Stimulated activated CD4-positive, alpha-beta T cell treated with anti-CD3 and anti-CD28 coated beads, Interleukin-2, amount 100 ng/mL, for 4 hours (primary cell): ENCODE measurements at places on chromosomes 4 and X.

DNA sequence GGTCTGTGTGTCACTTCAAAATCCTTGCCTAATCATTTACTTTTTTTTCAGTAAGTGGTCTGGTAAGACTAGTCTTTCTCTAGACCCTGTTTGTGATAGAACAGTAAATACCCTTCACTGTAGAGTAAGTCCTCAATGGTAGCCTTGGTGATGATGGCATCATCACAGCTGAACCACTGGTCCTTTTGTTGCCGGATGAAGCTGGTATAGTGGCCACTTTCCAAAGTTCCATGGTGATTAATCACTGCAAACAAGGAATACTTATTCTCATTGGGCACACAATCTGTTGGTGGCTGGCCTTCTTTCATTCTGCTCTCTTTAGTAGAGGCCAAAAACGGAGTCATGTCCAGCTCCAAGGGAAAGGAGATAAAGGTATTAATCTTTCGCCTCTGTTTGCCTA lies 2.9 kb downstream of the USP51 start:
- DNase-seq, result no peak

DNA sequence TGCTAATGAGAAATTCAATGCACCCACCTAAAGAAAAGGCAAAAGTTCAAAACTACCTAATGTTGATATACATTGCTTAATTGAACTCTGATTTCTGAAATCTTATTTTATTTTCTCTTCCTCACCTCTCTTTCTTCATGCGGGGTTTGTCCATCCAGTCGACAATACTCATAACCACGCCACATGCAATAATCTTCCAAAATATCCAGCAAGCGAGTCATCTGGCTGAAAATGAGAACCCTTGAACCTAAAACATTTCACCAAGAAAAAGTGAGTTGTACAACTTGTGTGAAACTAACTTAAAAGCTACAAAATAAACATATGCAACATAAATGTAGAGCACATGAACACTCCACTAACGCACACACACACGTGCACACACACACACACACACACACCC lies 26.7 kb downstream of the SMARCA1 start:
- no peak for DNase-seq

- DNase-seq, result no peak
Observed at GRCh38 chr4:72743078-72743477, 174.1 kb upstream of the ADAMTS3 start.

DNA sequence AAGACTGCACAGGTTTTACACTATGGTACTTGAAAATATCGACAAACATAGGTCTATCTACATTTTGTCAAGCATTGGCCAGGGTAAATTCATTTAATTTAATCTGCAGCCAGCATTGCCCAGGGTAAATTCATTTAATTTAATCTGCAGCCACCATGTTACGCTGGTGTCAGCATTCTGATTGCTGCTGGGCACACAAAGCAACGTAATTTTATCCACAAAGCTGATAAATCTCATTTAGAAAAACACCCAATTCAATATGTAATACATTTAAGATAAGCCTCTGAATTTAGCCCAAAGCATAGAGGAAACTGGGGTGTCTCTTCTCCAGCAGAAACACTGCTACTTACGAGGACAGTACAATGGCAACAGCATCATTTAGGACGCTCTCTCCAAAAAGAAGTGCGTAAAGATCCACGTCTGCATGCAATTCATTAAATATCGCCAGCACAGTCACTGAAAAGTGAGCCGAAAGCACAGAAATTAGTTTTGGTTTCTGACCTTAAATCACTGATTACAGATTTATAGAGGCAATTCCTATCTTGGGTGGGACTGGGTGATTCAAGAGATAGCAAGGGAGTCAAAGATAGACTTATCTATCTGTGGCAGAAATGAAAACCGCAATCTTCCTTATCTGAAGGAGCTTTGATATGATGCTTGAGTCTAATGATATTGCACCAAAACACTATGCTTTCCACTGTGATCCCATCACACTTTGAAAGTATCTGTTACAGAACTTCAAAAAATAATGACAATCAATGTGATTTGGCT lies 88.8 kb downstream of the CHST7 start:
- no peak for DNase-seq

DNA sequence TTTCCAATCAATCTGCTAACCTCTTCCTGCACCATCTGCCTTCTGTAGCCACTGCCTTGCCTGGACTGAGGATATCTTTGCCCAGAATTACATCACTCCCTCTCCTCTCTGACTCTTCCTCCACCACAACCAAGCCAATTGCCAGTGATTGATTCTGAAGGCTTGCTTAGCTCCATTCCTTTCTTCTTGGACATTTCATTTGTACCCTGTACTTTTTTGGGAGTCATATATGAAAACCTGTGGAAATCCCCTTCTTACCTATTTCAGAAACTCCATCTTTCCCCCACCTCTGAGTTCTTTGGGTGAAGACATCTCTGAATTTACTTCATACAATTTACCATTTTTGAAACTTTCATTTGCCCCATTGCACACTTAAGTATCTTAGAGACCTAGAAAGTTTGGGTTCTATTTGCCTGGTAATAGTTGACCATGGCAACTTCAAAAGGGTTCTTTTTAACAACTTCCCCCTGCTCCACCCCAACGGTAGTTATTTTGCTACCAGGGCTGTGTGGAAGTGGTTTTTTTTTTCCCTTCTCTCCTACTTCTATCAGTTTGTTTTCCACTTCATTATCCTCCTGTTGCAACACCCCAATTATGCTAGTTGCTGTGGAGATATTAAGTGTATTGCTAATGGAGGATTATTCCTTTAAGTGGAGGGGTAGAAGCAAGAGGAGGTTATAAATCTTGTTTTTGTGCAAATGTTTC lies 14.3 kb downstream of the SGMS2 start:
- no peak for DNase-seq

GRCh38 chrX:31570658-31571057 lies 498.8 kb upstream of the FTHL17 start:
- no peak for DNase-seq

DNA sequence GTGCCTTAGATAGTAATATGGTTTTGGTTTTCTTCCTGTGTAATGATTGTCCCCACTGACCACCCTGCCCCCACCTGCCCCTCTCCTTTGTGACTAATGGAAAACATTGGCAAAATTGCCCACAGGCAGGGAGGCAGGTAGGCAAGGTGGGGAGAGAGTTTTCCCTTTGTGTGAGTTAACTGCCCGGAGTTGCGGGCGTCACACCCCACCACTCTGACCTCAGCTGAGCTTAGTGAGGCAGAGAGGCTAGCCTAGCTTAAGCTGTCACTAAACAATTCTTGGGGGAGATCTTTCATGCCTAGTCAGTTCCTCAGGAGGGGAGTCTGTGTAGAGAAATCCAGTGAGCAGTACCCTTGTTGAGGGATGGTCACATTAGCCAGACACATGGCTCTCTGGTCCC lies 245.3 kb downstream of the BCOR start:
- no peak for DNase-seq

- DNase-seq, result no peak
Observed at GRCh38 chr4:78244705-78245485, 187.8 kb downstream of the FRAS1 start.

DNA sequence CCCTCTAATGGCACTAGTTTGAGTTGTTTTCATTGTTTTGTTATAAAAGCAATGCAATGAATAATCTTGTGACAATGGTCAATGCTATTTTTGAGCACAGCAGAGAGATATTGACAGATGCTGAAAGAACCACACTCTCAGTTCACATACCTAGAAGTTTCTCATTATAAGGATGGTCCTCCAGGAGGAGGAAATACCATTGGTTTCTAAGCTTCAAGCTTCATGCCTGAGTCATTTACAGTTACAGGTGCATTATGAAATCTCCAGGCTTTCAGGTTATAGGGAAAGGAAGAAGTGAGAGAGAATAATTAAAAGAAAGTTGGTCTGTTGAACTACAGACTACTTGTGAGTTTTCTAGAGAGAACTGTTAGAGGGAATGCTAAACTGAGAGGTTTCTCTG lies 75.3 kb downstream of the PWWP3B start:
- DNase-seq, result no peak

GRCh38 chrX:21738210-21738949 lies 19.5 kb downstream of the SMPX start:
- DNase-seq, result no peak

DNA sequence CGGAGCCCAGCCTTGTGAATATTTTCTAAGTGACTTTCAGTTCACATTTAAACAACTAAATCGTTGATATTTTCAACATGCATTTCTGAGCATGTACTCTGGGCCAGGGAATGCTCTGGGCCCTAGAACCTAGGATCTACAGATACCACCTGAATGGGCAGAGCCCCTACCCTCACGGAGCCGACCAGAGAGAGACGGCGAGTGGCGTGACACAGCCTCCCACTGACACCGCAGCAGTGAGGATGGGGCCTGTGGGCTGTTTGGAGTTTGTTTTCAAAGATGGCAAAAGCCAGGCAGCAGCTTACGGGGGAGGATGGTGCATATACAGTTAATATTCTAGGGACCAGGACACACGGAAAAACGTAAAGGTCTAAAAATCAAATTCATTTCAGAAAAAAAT lies 17.7 kb downstream of the NELFA start:
- DNase-seq, result no peak

DNA sequence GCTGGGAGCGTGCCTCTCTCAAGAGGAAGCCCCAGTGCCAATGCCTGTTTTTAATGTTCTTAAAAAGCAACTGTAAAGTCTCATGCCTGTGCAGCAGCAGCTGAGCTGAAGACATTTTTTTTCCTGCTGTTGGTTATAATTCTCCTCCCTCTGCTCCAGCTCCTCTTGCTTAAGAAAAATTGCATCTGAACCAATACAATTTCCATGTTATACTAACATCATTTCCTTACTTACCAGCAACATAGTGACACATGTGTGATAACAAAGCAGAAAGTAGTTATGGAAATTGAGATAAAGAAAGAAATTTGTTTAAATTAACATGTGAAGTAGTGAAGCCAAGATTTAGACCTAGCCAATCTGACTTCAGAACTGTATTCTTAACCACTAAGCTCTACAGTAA lies 101.4 kb downstream of the TBC1D19 start:
- DNase-seq, result no peak

DNA sequence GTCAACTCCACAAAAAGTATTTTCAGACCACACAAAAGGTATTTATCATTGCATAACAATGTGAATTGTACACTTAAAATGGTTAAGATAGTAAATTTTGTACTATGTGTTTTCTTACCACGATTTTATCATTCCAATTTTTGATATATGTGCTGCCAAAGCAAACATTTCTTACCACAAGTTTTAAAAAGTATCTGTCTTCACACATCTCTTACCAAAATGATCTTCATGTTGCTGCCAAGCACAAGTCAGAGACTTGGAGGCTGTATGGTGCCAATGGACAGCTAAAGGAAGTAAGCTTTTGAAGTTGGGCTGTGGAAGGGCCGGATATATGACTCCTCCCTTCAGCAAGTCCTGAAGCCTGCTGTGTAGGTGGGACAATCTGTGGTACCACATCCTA lies 67.9 kb downstream of the TMLHE start:
- DNase-seq, result no peak

GRCh38 chr4:96599752-96600151 lies 759.9 kb downstream of the PDHA2 start:
- no peak for DNase-seq

GRCh38 chr4:121555315-121556107 lies 141.3 kb downstream of the ANXA5 start:
- no peak for DNase-seq

DNA sequence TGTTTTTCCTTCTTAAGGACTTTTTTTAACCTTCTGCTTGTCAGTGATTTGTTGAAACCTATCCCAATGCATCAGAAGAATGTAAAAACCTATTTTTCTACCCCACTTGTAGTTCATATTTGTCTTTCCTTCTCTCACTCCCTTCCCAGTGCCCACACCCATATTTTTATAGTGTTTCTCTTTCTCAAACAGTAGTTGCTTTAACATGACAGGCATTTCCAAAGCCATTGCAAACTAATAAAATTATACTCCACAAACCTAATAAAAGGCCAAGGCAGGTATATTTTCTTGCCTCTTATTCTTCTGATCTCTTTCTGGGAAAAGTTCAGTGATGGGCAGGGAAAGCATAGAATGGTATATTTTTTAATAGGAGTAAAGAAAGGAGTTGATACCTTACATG lies 35.7 kb upstream of the FHDC1 start:
- no peak for DNase-seq

GRCh38 chr4:154691229-154691628 lies 52.6 kb upstream of the LRAT start:
- DNase-seq, result no peak

GRCh38 chr4:31086756-31087330 lies 366.7 kb downstream of the PCDH7 start:
- DNase-seq, result no peak

DNA sequence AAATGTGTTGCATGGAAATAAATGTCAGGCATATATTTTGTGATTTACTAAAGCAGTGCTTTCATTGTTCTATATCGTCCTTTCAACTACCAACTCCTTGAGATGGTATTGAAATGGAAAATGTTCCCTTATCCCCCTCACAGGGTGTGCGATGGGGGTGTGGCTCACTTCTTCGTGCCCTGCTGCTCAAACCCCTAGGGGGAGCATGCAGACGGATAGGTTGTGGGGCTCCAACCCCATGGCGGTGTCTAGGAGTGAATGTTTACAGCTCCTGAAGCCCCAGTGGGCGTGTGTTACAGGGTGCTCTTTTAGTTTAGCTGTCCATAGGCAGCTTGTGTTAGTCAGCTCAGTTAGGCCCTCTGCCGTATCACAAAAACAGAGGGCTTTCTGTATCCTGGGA lies 287.7 kb upstream of the EMCN start:
- no peak for DNase-seq

DNA sequence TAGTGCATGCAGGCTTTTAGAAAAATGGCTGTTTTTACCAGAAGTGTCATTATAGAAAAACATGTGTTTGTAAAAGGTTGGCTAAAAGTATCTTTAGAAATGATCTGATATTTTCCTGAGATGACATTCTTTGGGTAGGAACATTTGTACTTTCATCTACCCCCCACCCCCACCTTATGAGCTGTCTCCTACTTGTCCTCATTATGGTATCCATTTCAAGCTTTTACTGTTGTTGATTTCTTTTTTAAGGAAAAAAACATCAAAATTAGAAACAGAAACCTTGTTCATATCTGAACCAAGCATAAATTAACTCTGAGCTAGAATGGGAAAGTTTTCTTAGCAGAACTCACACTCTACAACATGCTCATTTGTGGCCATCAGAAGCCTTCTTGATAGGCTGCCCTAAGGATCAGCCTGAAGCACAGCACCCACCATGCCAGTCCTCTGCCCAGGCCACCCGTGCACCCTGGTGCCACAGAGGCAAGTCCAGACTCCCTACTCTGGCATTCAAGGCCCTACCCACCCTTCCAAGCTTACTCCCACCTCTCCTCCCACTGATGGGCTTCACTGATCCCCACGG lies 49.4 kb downstream of the NSG1 start:
- DNase-seq, result no peak

- DNase-seq, result no peak
Observed at GRCh38 chr4:153081693-153082092, 122.5 kb upstream of the TRIM2 start.

- no peak for DNase-seq
Observed at GRCh38 chrX:10414862-10415261, 205.5 kb downstream of the MID1 start.

DNA sequence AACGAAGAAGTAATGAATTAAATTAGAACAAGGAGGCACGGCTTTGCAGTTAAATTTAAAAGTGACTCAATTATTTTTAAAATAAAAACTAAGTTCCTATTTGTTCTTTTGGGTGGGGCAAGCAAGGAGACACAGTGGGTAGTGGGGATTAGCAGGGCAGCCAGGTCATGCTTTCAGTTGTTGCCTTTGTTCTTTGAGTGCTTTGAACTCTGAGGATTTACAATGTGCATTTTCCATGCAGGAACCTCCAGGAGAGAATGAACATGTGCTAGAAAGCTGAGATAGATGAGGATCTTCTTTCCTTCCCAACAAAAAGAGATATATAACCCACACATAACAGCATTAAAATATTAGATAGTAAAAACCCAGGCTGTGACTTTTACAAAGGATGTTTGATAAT lies 420.4 kb upstream of the CTSO start:
- no peak for DNase-seq
